NCI-H2029 (cell line): ENCODE measurements at places on chromosomes 6 and 20.

DNA sequence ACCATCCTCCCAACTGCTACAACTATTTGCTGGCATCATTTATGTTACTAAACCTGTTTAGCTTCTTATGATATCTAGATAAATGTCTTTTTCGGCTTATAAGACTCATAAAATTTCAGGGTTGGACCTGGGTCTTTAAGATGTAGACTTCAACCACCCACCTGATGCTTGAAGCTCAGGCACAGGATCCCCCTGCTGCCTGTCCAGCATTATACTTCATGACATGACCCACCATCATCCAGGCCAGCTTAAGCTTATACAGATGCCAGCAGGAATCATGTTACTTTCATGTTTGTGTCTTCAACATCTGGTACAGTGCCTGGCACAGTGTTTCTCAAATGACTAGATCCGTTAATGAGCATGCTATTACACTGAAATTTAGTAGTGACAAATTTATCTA, 47.4 kb downstream of the SLC17A5 start:
- no peak for DNase-seq

DNA sequence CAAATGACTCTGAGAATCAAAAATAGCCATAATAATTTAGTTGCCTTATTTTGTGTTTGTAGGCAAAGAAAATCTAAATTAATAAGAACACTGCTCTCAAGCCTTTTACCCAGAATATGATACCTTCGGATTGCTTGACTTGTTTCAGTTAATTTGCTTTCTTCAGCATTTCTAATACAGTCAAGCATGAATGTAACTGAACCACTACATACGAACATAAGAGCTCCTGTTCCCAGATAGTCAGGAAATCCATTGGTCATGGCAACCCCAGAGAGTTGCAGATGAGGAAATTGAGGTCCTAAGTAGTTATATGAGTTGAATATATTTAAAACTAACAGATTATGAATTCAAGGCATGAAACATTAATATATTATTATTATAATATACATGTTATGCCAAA, 2.9 kb downstream of the FRK start:
- DNase-seq: no peak

DNA sequence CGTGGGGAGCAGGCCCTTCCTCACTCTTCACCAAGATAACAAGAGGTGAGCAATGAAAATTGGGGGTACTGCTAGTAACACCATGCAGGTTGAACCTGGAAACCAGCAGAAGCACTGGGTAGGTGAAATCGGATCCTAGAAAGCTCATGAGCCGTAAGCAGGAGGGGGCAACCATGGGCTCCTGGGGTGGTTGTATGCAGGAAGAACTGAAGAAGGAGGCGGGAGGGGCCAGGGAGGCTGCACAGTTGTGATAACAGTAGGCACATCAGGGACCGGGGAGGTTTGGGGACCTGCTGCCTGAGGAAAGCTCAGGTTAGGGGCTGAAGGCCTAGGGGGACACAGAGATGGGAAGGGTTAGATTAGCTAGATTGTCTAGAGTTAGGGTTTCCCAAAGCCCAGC, 5.6 kb upstream of the LY6G5C start:
- DNase-seq: no peak

DNA sequence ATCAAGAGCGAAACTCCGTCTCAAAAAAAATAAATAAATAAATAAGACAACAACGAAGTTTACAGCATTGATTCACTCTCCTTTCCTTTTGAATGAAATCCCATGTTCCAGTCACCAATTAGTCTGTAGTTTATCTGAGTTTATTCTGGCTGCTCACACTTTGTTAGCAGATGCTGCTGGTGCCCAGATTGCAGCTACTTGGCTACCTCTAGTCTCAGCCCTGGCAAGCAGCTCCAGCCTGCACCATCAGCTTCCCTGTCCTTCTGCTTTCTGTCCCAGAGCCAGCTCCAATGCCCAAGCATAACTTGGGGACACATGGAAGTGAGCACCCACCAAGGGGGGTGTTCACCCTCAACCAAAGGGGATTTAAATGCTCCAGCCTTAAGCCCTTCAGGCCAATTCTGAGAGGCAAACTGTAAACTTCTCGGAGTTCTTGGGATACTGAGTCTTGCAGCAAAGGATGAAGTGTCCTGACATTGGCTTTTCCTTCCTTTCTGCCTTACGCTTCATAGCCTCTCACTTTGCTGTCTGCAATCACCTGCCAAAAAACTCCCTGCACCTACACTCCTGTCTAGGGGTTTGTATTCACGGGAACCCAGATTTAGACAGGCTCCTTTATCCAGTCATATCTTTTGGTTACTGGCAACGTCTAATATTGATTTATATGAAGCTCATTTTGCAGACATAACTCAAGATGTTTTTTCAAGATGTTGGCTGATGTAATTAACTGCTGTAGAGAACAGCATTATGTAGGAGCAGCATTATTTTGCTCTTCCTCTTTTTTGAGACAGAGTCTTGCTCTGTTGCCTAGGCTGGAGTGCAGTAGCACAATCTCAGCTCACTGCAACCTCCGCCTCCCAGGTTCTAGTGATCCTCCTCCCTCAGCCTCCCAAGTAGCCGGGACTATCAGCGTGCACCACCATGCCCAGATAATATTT, 9.8 kb upstream of the TASP1 start:
- no peak for DNase-seq

DNA sequence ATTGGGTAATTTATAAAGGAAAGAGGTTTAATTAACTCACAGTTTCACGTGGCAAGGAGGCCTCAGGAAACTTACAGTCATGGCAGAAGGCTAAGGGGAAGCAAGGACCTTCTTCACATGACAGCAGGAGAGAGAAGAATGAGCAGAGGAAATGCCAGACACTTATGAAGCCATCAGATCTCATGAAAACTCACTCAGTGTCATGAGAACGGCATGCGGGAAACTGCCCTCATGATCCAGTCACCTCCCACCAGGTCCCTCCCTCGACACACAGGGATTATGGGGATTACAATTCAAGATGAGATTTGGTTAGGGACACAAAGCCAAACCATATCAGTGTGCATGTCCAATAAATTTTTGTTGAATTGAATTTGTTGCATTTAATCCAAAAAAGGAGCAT, 52.0 kb downstream of the ECT2L start:
- no peak for DNase-seq

- no peak for DNase-seq
Observed at GRCh38 chr6:116925088-116925794, 48.2 kb downstream of the RFX6 start.

DNA sequence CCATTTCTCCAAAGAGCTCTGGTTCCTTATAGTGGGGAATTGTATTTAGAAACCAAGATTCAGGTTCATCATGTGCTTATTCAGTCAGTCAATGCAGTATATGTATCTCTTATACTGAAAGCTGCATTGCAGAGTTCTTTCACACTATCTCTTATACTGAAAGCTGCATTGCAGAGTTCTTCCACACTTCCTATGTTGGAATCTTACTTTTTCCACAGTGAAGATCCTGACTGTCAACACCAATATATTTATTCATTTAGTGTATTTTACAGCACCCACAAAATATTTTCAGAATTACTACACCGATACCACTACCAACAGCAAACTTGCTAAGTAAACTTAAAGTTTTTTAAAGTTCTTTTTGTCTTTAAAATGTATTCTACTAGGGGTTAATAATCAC, 349.3 kb upstream of the MMS22L start:
- DNase-seq: no peak
